ENCODE measurements at places on chromosomes 16 and 17.

- DNase-seq = no peak
Measured at GRCh38 chr17:75783069-75783783, 1.4 kb upstream of the UNK start.

DNA sequence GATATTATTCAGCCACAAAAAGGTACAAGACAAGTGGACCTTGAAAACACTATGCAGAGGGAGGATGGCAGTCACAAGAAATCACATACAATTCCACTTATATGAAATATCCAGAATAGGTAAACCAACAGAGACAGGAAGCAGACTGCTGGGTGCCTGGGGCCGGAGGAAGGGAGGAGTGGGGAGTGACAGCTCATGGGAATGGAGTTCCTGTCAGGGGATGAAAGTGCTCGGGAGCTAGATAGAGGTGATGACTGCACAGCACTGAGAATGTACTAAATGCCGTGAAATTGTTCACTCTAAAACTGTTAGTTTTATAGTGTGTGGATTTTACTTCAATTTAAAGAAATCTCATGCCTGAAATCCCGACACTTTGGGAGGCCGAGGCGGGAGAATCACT is 74.2 kb upstream of the MED9 start:
- no peak for DNase-seq

DNA sequence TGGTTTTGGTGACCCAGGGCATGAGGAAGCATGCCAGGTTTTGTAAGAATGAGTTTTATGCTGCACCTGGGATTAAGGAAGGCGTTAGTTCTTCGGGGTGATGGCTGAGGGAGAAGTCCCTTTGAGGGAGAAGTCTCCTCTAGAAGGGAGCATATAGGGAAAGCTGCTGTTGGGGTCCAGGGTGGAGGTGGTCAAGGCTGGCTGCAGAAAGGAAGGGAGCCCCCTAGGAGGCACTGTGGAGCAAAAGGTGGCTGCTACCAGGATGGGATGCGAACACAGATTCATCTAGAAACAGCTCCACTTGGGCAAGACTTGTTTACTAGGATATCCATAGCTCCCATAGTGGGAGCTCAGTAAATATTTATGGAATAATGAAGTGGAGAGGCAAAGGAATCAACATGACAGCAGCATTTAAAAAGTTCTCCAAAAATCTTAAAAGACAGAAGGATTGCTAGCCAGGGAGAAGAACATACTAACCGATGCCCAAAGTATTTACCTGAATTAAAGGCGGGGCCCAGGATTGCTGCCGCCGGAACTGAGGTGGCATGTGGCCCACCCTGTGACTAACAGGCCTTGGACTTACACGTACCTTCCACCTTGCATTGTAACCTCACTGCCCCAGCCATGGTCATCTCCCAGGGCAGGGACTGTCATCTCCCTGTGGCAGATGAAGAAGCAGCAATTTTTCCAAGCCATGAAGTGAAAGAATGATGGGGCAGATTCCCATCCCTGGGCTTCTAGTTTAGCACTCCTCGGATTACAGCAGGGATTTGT is 7.1 kb upstream of the LPCAT2 start:
- no peak for DNase-seq

DNA sequence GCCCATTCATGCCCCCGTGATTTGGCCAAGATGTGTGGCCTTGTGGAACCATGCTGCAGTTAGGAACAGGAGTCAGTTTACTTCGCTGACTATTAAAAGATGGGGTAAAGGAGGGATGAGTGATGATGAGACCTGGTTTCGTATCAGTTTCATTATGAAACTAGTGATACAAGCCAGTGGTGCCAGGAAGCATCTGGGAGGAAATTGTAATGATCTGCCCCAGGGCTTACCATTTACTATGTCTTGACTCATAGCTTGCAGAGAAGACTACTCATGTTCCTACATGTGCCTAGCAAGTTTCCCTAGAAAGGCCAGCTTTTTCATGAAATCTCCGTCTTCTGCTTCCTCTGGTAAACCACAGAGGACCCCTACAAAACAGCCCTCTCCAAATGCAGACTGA is 23.2 kb downstream of the CDH3 start:
- no peak for DNase-seq

GRCh38 chr16:65120831-65121721 is 787 bp downstream of the CDH11 start:
- no peak for DNase-seq

DNA sequence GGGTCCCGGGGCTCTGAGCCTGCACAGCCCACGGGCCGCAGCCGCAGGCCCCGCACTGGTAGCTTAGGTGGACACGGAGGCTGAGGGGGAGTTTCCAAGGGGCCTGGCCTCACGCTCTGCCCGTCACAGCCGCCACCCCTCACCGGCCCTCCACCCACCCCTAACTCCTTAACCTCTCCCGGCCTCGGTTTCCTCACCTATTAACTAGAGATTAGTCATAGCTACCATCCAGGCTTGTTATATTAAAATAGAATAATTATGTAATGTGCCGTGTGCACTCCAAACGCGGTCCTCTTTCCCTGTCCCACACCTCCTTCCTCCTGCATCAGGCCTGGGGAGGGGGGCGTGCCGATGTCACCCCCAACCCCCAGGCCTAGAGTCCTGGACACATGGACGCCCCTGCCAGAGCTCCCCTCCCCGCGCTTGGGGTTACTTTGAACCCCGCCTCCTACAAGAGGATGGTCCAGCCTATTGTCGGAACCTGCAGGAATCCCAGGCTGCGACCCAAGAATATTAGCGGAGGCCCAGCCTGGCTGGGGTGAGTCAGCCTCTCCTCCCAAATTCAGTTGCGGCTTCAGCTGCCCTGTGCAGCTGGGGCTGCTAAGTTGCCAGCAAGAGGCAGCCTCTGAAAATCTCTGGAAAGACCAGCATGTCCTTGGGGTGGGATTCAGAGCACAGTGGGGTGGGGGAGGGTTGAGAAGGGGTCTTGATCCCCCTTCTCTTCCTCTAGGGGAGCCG is 17.3 kb downstream of the SOCS3 start:
- no peak for DNase-seq

GRCh38 chr17:69588316-69588715 is 173.8 kb downstream of the MAP2K6 start:
- no peak for DNase-seq

Measured in AG09319 (cell line).